Retinal pigment epithelial cell (primary cell): ENCODE measurements at places on chromosomes 3 and 15.

DNA sequence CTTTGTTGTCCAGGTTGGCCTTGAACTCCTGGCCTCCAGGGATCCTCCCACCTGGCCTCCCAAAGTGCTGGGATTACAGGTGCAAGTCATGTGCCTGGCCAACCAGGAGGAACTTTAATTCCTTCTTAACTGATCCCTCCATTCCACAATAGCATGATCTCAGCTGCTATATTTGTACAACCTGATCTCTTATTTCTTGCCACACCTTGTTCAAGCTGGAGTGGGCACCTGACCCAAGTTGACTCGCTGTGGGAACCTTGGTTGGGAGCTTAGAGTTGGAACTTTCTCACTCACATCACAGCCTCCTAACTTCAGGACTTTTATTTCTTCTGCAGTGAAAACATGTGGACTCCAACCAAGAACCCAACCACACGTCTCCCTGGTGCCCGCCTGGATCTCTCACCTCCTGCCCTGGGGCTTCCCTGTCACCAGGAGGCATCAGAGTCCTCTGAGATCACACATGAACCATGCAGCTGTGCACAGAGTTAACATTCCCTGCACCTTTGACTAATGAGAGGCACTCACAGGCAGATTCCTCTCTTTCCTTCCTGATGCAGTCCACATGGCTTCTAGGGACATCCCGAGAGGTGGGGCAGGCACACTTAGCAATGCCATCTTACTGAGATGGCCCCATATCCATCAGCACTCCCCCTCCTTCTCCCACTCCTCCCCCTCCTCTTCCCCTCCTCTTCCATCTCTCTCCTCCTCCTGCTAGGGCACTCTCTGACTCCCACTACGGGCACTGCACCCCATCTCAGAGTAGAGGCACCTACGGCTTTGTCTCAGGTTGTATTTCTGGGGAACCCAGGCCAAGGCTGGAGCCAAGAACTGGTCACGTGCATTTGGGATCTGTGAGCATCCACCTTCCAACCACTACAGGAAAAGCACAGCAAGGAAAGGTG, 9.7 kb upstream of the CYFIP1 start:
- no peak for DNase-seq

DNA sequence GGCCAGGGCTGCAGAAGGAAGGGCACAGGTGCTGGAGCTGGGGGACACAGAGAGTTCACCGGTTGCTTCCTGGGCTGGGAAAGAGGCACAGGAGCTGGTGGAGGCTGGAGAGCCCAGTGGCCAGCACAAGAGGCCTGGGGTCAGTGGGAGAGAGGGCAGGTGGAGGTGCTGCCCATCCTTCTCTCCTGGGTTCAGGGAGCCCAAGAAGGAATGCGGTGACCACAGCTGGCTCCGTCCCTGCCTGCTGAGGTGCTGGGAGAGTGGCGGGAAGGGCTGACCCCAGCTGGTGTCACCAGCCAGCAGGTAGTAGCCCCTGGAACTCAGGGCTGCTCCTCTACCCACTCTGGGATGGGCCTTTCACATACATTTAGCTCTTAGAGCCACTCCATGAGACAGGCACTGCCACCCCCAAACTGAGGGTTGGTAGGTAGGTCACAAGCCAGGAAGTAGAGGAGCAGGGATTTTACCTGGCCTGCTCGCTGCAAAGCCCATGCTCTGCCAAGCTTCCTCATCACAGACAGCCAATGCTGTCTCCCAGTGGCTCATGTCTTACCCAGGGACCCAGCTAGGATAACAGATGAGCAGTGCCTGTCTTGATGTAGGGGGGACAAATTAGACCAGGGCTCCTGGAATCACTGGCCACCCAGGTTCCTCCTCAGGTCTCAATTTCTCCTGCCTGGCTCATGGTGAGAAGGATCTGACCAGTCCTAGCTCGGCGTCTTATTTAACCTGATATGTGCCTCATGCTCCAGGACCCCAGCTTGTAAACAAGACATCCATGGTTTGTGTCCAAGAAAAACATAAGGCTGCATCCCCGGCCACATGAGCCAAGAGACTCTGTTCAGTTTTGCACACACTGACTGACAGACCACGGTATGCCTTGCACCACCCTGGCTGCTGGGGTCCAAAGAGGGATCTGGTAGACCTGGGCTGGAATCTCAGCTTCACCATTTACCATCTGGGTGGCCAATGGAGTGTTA, 119.2 kb downstream of the CORO2B start:
- no peak for DNase-seq

DNA sequence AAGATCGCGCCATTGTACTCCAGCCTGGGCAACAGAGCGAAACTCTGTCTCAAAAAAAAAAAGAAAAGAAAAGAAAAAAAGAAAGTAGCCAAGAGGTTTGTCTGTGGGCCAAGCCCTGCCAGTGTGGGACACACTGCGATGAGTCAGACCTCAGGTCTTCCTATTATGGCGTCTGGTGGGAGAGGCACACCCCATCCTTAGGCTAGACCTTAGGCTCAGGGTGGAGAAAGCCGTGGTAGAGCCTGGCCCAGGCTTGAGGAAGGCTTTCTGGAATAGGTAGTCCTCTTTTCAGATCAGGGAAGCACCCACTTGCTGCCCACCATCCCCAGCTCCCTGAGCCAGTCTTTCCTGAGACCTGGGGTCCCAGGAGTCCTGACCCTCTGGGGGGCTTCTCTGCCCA, 6.0 kb downstream of the HEMK1 start:
- DNase-seq: no peak

GRCh38 chr3:126903521-126903920, 79.4 kb upstream of the PLXNA1 start:
- DNase-seq: no peak

DNA sequence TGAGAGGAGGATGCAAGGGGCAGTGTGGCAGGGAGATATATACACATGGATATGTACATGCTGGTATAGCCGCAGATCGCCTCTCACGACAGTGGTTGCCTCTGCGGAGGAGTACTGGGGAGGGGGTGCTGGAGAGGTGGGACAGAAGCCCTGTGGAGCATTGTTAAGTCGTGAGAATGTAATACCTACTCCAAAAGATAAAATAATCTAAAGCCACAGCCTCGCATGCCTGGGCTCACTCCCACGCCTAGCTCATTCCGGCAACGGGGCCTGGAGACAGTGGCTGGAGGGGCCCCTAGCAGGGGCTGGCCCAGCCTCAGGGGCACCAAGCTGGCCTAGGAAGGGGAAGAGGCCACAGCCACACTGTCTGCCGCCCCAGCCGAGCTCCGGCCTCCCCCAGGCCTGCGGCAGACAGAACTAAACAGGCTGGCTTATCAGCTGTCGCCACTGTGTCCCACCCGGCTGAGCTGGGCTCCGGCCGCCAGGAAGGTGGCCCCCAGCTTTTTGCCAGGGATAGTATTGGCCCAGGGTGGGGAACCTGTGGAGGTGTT, 65.1 kb upstream of the LCTL start:
- no peak for DNase-seq

GRCh38 chr3:181344331-181344730, 354.8 kb upstream of the DNAJC19 start:
- DNase-seq: no peak
